IPS DF 6.9 (cell line): ENCODE measurements at places on chromosomes 3 and 15.

DNA sequence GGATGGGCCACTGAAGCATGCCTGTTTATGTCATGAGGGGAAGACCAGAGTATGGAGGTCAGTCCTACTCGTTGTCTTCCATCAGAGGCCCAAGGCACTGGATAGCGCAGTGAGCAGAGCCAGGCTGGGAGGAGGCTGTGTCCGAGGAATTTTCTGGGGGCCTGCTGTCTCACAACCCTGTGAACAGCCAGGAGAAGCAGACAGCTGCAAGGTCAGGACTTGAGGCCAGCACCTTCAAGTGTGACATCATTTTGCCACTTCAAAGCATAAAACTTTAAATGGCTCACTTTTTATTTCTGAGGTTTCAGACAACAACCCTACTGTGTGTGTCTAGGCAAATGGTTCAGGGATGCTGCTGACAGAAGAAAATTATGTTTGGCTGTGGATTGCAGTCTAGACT, 47.2 kb downstream of the TMED3 start:
- DNase-seq = no peak

DNA sequence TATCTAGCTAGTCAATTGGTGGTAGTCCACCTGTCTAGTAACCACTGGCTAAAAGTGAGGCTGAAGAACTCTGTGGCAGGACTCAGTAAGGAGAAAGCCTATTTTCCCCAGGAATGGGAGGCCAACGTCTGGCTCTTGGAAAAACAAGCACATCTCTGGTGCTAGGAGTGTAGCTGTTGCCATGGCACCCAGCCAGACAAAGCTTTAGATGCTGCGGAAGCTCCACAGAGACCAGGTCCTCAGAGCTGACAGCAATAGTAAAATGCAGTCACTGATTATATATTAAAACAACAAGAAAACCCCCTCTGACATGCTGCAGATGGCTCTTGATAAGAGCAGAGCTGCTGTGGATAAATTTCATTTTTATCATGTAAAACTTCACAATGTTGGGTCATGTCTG, 124.9 kb upstream of the STRIT1 start:
- DNase-seq = no peak

GRCh38 chr3:4988983-4989834, 10.0 kb downstream of the BHLHE40 start:
- DNase-seq = no peak

- no peak for DNase-seq
Observed at GRCh38 chr15:100053474-100054121, 288.2 kb downstream of the ADAMTS17 start.

- no peak for DNase-seq
Observed at GRCh38 chr3:184295771-184296170, 3.3 kb upstream of the PSMD2 start.

- DNase-seq = no peak
Observed at GRCh38 chr3:45719655-45720487, 30.7 kb downstream of the SACM1L start.

DNA sequence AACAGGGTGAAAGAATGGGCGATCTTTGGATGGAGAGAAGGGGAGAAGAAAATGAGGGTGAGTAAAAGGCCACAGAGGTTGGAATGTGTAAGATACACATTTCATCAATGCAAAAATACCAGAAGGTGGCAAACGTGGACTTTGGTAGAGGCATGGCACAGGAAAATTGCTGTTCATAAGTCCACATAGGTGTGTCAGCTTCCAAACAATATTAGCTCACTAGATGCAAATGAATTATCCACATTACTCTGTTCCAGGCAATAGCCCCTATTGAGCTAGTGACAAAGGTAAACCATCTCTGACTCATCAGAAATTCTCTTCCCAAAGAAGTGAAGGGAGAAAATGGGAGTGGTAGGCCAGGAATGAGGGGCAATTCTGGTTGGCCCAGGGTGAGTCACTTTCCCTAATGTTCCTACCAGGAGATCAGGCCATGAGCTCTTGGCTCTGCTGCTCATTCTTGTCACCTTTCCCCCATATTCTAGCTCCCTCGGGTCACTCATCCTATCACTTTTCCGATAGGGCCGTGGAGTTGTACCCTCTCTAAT, 19.9 kb downstream of the ACKR2 start:
- DNase-seq = no peak

GRCh38 chr15:53247041-53247708, 457.0 kb upstream of the ONECUT1 start:
- DNase-seq = no peak
